ENCODE measurements at places on chromosomes 12 and 14.

GRCh38 chr12:16972923-16973770 is 367.2 kb upstream of the LMO3 start:
- DNase-seq: no peak

GRCh38 chr12:2535583-2536204 is 259.1 kb upstream of the FKBP4 start:
- DNase-seq: no peak

DNA sequence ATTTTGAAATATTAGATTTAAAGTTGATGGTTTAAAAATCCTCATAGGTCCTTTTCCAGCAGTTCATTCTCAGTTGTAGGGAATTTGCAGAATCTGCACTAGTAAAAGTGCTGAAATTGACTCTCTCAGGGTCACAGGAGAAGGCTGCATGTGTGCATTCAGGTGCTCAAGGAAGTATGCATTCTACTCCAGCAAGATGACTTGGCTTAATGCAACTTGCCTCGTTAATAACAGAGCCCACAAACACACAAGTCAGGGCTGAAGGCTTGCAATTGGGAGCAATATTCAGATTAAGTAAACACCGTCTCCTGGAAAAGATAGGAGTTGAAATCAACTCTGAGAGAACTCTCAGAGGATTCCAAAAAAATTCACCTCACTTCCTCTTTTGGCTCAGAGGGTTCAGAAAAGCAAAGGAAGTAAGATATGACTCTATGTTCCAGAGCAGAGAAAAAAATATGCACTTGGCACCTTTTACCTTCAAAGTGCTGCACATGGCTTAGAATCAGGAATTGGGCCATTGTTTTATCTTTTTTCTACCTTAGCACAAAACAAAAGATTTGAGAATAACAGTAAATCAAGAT is 406.3 kb upstream of the DCN start:
- DNase-seq: no peak

DNA sequence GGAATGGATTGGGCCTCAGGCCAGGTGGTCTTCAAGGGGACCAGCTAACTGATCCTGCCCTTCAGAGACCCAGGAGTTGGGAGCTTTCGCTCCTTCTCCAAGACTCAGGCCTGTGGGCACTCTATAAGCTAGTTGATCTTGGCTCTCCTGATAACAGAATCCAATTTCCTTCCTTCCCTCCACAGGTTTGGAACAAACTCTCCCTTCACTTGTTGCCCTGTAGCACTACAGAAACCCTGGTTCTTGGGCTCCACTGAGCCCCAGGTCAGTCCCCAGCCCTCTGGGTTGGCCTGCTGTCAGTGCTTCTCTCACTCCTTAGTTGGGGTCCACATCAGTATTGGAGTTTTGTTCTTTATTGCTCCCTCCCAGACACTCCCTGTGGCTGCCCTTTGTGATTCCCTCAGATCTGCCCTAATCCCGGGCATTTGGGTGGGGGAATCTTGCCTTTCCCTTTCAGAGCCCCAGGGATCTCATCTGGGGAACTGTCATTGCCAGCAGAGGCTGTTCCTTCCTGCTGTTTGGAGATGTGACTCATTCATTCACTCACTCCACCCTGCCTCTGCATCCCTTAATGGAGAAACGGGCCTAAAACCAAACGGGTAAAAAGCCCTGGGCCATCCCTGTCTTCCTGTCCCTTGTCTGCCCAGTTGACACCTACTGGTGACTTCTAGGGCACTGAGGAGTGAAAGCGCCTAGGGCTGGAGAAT is 4.4 kb upstream of the GPD1 start:
- no peak for DNase-seq

GRCh38 chr12:18981732-18982131 is 147.8 kb upstream of the PLEKHA5 start:
- no peak for DNase-seq

DNA sequence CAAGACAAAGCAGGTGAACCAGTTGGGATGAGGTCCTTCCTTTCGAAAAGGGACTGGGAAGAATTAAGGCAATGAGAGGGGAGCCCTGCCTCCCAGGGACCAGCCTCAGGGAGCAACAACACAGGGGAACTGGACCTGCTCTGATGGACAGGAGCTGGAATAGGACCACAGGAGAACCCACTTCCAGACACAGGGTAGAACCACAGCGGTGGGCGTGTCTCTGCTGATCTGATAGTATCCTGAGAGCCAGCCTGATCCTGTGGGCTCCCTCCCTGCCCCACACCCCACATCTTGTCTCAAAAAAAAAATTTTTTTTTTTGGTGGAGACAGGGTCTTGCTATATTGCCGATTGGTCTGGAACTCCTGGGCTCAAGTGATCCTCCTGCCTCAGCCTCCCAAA is 13.6 kb upstream of the PLEK2 start:
- DNase-seq: no peak

- no peak for DNase-seq
These were observed 176.8 kb downstream of the PHLDA1 start for GRCh38 chr12:75854681-75855309.

DNA sequence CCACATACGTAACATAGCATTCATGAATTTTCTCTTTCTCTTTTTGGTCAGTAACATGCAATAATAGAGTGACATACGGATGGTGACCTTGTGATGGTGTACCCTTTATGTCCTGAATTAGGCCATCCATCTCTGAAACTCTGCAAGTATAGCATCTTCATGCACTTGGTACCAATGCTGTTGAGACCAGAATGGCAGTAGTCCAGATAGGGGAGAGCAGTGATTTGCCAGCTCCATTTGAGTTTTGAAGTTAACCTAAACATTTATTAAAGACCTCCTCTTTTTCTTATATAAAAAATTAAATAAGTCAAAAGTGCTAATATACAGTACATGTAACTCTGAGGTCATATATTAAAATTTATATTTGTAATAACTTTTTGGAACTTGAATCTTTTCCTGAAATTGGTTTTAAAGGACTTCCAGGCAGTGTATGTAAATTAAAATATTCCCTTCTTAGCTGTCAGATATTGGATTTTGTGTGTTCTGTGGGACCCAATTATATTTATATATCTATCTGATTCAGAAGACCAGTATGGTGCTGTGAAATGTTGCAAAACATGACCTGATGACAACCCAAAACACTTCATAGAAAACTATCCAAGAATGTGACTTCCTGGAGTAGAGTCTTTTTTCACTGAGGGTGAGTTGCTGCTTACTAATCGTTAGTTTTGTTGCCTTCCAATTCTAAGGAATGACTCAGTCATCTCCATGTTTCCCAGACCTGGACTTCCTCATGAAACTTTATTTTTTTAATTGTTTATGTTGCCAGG is 3.5 kb downstream of the ELK3 start:
- DNase-seq: no peak

- DNase-seq: no peak
These were observed 9.2 kb upstream of the IKZF4 start for GRCh38 chr12:56011509-56012090.

GRCh38 chr14:31858868-31859267 is 218.2 kb upstream of the ARHGAP5 start:
- no peak for DNase-seq

- peak; percentile 53 for DNase-seq
These were observed 21.5 kb upstream of the GNS start for GRCh38 chr12:64780531-64781279.

- DNase-seq: no peak
These were observed 267.2 kb upstream of the BTG1 start for GRCh38 chr12:92412856-92413255.

DNA sequence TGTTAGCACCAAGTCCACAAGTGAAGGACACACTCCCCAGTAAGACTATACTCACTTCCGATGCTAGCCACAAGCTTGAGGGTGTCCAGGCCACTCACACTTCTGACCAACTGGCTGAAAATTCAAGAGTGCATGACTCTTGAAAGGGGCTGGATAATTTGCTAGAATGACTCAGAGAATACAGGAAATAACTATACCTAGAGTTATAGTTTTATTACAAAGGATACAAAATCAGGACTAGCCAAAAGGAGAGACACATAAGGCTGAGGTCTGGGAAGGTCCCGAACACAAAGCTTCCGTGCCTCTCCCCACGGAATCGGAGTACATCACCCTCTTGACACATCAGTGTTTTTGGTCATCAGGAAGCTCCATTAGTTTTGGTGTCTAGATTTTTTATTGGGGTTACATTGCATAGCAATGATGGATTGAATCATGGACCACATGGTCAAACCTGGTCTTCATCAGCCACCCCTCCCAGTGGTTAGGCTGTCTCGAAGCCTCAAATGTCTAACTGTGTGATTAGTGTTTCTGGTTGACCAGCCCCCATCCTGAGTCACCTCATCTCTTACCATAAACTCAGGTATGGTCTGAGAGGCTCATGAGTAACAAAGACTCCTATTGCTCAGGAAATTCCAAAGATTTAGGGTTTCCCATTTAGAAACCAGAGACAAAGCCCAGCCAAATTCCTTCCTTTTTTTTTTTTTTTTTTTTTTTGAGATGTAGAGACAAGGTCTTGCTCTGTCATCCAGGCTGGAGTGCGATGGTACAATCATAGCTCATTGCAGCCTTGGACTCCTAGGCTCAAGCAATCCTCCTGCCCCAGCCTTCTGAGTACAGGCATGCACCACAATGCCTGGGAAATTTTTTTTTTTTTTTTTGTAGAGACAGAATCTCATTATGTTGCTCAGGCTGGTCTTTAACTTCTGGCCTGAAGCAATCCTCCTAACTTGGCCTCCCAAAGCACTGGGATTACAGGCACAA is 472.0 kb upstream of the TBX3 start:
- DNase-seq: no peak

GRCh38 chr14:23568021-23568599 is 519 bp upstream of the AP1G2 start:
- DNase-seq: no peak

DNA sequence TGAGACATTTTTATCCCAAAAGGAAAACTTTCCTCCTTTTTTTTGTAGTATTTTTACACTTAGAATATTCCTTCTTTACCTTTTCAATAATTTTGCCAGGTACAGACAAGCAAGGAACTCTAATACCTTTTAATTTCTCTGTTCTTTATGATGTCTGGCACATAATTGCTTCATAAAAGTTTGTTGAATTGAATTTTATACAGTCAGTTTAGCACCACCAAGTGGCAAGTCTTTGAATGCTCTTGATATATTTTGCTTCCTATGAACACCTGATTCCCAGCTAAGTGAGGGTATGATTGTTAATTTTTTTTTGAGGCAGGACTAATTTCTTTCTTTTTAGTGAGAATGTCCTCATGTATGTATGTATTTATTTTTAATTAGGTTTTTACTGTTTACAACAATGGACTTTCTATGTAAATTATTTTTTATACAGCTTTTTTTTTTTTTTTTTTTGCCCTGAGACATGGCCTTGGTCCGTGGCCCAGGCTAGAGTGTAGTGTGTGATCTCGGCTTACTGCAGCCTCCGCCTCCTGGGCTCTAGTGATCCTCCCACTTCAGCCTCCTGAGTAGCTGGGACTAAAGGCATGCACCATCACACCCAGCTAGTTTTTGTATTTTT is 6.9 kb downstream of the TBC1D15 start:
- no peak for DNase-seq

GRCh38 chr12:81944886-81945285 is 185.7 kb upstream of the PPFIA2 start:
- no peak for DNase-seq

DNA sequence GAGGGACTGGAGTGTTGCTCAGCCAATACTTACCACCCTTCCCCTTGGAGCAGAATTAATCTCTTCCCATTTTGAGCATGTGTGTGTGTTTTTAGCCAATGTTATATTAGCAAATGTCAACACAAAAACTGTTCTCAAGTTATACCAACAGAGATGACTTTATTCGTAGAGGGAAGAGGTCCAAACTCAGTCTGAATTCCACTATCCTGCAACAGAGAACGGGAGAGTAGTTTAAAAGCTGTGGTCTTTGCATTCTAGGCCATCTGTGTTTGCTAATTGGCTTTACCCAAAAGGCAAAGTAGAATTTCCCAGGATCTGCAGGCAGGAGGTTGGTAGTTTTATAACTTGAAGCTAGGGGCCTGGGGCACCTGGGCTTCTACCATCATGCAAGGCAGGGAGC is 847.9 kb upstream of the TMEM132C start:
- DNase-seq: no peak

Measured in WTC11 (cell line).